ENCODE measurements at places on chromosomes 5 and 9. TPM values are rescaled to one million over a fixed set of nuclear protein-coding genes. Genes with fewer than 3 reads are reported as not detected.

The KCNMB1 gene
- not detected for total RNA-seq

The CMYA5 gene
- total RNA-seq = 0.52 TPM

GRCh38 chr5:177550122-177550521 lies 4.2 kb downstream of the FAM193B start:
- no peak for DNase-seq

DNA sequence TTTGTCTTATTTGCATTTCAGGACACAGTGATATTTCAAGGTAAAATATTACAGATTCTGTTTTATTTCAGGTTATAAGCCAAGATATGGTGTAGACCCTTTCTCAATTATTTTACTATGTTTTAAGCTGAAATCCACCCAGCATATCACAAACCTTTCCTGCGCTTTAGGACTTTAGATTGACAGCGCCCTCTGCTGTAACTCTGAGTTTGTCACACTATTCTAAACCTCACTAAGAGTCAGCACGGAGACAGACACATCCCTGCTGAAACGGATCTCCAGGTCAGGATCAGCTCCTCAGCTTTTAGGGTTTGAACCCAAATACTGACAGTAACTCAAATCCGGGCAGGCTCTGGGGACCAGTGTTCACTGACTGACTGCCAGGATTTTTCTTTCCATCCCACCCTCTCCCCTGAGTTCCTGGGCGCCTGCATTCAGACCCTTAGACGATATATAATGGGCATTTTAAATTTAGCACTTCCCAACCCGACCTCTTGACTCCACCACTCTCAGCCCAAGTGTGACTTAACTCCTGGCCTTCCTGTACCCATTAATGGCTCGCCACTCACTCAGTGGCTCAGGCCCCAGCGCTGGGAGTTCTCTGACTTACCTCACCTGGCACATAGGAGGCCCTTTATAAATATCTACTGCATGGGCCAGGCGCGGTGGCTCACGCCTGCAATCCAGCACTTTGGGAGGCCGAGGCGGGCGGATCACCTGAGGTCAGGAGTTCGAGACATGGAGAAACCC lies 33.5 kb downstream of the TLX3 start:
- peak; percentile 64 for DNase-seq

DNA sequence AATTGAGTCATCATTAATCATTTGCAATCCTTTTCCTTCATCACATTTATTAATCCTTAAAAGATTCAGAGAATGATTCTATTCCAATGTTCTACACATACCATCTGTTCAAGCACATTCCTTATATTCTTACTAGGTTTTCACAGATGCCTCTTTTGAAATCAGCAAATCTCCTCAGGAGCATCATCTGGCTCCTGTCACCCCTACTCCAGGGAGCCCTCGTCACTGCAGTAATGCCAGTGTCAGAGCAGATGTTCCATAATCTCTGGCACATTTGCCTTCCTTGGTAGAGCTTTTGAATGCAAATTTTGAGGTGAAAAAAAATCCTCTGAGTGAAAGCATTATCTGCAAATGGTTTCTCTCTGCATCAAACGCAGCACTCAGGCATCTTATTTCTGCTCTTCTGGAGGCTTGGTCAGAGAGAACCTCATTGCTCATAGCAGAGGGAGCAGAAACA lies 7.6 kb upstream of the KCNV2 start:
- DNase-seq = no peak

DNA sequence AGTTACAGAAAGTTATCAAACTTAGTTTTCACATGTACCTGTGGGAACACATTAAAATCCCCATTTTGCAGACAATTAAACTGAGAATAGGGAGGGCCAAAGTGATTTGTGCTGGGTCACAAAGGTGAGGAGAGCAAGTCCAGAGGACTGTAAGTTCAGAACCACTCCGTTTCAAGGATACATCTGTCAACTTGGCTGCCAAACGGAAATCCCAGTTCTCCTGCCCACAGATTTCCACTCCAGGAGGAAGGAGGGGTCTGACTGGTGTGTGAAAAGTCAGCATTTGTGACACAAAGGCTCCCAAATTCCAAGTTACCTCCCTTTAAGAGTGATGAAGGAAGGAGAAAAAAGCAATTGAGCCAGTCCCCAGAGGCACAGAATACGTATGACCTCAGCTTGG lies 42.3 kb downstream of the PRELID2 start:
- DNase-seq = no peak

DNA sequence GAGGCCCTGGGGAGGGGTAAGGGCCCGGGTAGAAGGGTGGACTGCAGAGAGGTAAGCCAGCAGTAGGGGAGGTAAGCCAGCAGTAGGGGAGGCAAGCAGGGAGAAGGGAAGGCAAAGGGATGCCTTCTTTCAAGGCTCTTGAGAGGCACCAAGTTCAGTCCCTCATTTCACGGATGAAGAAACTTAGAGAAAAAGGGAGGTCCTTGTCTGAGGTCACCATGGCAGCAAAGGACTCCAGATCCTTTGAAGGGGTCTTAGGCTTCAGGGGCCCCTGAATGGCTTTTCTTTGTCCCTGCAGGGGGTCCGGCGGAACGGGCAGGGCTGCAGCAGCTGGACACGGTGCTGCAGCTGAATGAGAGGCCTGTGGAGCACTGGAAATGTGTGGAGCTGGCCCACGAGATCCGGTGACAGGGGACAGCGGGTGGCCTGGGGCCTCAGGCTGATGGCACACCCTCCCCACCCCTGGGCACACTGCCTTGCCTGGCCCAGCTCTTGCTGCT lies 42.6 kb downstream of the RGS3 start:
- no peak for DNase-seq

DNA sequence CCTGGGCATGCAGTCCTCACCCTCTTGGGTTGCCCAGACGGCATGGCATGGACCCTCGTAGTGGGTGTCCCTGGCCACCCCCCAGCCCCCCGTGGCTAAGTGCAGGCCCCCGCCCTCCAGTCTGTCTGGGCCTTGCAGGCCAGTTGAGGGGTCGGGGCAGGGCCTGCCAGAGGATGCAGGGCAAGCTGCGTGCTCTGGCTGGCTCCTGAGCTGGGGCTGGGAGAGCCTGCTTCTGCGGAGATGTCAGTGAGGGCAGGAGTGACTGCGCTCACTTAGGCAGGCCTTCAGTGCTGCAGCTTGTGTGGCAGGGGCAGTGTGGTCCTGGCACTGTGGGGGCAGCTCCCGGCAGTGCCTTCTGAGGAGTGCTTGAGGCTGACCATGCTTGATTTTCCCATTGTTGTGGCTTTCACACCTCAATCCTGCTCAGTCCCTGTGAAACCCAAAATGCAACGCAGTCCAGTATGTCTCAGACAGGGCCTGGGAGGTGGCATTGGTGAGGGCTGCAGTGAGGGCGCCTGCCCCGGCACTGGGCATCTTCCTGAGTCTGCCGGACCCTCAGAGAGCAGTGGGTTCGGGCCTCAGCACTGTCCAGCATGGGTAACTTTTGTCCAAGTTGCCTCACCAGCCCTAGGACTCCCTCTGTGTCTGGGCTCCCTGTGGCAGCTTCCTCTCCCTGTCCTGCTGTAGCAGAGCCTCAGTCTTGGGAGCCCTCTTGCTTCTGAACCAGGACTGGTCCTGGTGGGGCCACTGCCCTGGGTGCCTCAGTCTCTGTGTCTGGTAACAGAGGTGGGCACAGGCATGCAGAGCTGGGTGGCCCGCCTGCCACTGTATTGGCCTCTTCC lies 93.0 kb downstream of the PHF2 start:
- no peak for DNase-seq

DNA sequence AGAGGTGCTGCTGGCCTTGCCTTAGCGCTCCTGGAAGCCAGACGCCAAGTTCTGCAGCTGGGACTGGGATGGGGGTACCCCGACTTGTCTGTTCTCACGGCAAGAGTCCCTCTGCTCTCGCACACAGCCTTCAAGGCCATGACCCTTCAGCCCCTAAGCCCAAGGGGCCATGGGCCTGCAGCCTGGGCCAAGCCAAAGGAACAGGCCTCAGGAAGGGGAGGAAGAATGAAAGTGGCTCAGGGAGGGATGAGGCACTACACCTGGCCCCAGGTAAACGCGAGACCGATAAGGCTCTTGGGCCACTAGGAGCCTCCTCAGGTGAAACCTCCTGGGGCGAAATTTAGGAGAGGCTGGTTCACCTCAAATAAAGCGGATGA lies 3.9 kb downstream of the EBF1 start:
- DNase-seq = no peak

GRCh38 chr5:68230285-68230684 lies 14.7 kb downstream of the PIK3R1 start:
- DNase-seq = no peak

GRCh38 chr9:115328228-115328627 lies 210.3 kb upstream of the TNC start:
- peak; percentile 21 for DNase-seq

DNA sequence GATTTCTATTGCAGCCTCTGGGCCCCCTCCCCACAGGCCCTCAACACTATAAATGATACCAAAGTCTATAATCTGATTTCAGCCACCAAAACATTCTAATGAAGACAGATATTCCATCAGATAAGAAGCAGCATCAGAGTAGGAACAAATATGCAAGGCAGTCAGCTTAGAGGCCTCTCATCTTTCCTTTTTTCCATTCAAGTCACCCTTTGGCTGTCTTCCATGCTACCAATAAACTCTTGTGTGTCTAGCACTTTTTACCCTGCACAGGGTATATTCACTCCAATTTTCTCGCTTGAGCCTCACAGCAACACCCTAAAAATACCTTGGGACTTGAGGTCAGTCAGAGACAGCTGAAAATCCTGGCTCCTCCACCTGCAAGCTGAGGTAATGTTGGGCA lies 193.7 kb downstream of the BRINP1 start:
- DNase-seq = no peak

- no peak for DNase-seq
These were observed 106.7 kb downstream of the ADAMTS2 start for GRCh38 chr5:179238628-179238970.

DNA sequence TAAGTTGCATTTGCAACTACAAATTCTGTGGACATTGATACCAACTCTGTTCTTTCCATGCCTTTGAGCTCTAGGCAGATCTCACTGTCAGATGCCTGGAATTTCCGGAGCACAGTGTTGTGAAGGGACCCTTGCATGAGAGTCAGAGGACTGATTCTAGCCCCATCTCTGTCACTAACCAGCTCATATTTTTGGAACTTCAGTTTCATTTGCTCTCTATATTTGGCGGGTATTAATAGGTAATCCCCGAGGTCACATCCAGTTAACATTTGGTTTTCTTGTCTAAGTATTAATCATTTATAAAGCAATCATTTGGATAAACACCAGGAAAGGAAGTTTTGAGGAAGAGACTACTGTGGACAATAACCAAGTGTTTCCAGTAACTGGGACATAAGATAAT lies 115.7 kb downstream of the MAN2A1 start:
- DNase-seq = no peak

Measured in A673 (cell line).